ENCODE measurements at places on chromosomes 5 and 9.

DNA sequence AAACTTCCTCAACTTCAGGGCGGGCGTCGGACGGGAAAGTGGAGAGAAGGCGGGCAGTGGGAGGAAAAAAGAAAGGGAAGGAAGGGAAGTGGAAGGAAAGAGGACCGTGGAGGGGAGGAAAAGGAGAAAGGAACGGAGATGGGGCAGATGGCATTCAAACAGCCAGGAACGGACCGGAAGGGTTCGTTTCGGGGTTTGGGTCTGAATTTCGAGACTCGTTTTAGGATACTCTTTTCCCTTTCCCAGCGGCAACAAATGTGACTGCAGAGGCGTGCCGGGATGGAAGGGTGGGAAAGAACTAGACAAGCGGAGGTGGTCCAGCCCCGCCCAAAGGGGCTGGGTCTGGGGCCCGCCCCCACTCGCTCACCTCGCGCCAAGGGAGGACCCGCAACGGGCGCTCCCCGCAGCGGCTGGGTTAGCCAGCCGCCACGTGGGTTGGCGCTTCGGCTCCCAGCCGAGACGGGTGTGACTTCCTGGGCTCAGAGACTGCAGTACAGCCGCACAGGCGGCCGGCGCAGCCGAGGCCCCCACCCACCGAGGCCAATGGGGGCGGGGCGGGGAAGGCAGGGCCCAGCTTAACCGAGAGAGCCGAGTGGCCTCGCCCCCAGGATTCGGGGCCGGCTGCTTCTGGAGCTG, 2.7 kb downstream of the VCAN start:
- peak; percentile 81 for DNase-seq

DNA sequence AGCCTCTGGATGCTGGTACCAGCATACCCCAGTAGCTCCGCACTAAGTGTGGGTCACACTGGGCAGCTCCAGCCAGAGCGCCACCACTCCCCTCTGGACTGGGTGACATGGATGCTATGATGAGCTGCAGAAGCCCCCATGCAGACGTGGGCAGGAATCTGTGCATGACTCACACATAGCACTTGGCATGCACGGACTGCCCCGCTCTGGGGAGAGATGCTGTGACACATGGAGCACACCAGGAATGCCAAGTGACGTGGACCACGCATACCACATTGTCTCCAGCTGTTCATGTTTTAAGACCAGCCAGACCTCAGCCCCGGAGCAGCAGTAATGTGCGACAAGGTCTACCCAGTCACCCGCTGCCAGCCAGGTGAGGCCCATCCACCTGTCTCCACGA, 64.1 kb downstream of the SEMA4D start:
- DNase-seq = no peak

GRCh38 chr9:12415361-12415760, 277.8 kb upstream of the TYRP1 start:
- no peak for DNase-seq

- no peak for DNase-seq
These were observed 31.4 kb upstream of the SYK start for GRCh38 chr9:90770182-90770738.

DNA sequence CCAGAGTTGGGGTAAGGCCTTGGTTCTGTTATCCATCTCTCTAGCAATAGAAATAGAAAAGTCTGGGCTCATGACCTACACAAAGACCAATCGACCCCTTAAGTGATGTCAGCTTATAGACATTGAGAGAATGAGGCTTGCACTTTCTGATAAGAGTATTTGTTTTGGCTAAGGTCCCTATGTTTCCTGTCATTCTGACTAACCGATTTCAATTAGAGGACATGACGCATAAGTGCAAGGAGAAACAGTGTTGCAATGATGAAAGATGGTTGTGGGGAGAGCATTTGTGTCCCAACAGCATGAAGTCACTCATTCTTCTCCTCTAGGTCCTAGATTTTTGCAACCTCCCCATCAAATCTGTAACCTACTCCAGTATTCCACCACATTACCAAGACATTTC, 255.1 kb downstream of the MAT2B start:
- peak; percentile 40 for DNase-seq

GRCh38 chr5:130321931-130322330, 417.7 kb downstream of the CHSY3 start:
- DNase-seq = no peak

GRCh38 chr5:96332535-96333366, 100.3 kb downstream of the PCSK1 start:
- DNase-seq = no peak

DNA sequence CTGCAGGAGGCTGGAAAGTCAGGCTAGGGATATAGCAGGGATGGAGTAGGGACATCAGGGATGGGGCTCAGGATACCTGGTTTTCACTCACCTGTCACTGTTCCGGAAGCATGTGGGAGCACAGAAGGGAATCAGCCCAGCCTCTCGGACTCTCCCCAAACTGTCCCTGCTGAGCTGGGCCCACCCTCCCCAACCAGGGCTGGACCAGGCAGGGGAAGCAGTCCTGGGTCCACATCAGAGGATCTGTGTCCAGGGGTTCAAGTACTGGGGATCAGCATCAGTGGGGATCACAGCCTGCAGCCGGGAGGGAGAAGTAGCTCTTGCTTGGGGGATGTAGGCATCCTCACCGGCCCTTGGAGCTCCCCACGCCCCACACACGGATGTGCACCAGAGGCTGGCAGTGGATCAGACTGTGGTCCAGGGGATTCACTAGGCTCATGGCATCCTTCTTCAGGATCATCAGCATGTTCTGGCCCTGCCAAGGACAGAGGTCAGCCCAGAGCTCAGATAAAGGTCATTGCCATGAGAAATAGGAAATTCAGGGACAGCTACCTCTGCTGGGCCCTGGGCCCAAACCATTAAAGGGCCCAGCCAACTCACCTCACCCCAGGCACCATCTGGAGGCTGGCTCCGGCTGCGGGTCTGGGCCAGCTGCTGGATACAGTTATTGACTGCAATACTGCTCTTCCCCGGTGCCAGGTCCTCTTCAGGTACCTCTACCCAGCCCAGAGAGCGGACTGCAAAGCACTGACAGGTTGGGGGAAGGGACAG, 2.5 kb downstream of the APBB3 start:
- no peak for DNase-seq

DNA sequence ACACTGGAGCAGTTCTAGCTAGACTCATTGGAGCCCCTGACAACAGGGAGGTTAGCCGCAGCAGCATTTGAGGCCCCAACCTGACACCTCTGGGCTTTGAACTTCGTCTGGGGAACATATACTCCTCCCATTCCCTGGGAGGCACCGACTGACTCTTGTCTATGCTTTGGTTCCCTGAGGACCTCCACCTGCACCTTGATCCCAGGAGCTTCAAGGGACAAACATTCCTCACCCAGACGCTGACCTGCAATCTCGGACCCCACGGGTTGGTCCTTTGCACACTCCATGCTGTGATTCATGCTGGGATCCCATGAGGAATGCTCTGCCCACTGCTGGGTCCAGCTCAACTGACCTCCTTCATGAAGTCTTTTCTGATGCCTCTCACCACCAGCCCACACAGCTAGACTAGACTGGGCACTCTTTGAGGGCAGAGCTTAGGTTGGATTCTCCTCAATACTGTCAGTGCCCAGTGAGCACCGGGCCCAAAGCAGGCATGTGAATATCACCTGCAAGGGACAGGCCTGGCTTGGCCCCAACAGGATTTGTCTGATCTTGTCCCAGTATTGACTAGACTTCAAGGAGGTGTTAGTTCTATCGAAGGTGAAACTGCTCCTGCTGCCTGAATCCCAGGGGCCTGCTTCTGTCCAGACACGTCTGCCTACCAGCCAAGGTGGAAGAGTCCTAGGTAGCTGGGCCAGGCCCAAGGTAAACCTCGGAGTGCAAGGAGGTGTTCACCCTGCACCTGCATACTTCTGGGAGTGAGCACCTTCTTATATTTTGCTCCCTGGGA, 51.8 kb upstream of the ZBTB43 start:
- no peak for DNase-seq

- DNase-seq = no peak
These were observed 389.8 kb downstream of the NR2F1-AS1 start for GRCh38 chr5:93191035-93191817.
